HCT116 (cell line): ENCODE measurements at places on chromosomes 7 and 10. TPM values are rescaled to one million over a fixed set of nuclear protein-coding genes. Genes with fewer than 3 reads are reported as not detected.

DNA sequence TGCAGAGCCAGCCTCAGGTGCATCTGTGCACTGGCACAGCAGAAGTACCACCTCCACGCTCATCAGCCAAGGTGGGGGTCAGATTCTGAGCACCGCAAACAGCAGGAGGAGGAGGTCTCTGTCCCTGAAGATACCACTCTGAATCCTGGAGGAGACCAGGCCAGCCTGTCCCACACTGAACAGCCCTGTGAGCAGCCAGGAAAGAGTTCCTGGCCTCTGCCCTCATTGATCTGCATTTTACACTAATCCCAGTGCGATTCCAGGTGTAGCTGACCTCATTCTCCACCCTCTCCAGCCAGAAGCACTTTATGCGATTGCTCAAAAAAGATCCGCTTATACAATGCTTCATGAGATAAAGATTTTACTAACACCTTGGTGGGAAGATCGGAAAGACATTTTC lies 99.1 kb upstream of the CACUL1 start:
- DNase-seq: no peak
- H3K27ac ChIP-seq: no peak overlapping the region
- no peaks in the 10 kb centered on the region for H3K36me3 ChIP-seq

- no peaks in the 10 kb centered on the region for H3K36me3 ChIP-seq
- no peak overlapping the region for H3K4me3 ChIP-seq
- H3K27ac ChIP-seq: no peak overlapping the region
- no peaks in the 10 kb centered on the region for H3K27me3 ChIP-seq
- no peak for DNase-seq
- no peaks in the 10 kb centered on the region for H3K4me1 ChIP-seq
Observed at GRCh38 chr7:134067164-134067563, 60.0 kb upstream of the LRGUK start.

Gene ARL5B
- 21.1 TPM for total RNA-seq

- H3K4me3 ChIP-seq: no peak overlapping the region
- H3K27ac ChIP-seq: no peak overlapping the region
- H3K27me3 ChIP-seq: no peaks in the 10 kb centered on the region
- no peaks in the 10 kb centered on the region for H3K36me3 ChIP-seq
- DNase-seq: no peak
- H3K4me1 ChIP-seq: peaks cover 31% of the 10 kb centered on the region
Observed at GRCh38 chr10:114713525-114714090, 55.5 kb upstream of the ABLIM1 start.
